Left ventricle myocardium superior (tissue), 1 donor: ENCODE measurements at places on chromosomes 4 and X. TPM values are rescaled to one million over a fixed set of nuclear protein-coding genes. Genes with fewer than 3 reads are reported as not detected.
A peak's percentile ranks its signal among the peaks of the same experiment; 100 is the strongest.

ZNF630 gene
- total RNA-seq, result 3.0 TPM

DNA sequence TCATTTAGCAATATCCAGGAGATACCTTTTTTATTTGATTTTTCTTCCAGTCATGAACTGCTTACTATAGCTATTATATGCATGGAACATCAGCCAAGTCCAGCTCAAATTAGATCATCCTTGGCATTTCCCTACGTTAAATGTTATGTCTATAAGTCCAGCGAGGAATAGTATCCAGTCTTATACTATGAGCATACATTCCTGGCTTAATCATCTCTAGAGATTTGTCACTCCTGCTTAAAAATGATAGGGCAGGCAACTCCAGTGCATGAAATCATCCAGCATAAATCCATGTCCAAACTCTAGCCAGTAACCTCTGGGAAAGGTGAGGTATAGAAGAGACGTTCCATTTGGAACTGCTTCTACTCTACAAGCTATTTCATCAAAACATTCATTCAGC is 126.7 kb upstream of the VCX2 start:
- no peak for DNase-seq

- no peak for DNase-seq
These were observed 20.0 kb downstream of the MORF4L2 start for GRCh38 chrX:103666202-103667107.

- DNase-seq, result no peak
These were observed 15.7 kb downstream of the HAUS3 start for GRCh38 chr4:2226261-2226660.

DNA sequence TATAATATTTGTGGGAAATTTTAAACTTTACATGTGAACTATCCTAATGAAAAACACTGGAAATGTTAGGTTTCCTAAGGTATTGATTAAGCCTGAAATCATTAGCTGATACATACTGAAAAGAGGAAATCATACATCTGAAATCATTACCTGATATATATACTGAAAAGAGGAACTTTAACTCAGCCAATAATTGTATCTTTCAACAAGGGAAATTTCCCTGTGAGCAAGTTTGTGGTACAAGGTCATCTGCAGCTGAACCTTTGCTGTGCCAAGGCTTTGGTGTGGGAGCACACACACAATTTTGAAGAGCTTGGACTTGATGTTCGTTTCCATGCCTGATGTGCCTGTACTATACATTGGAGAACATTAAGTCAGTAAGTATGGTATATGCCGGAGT is 131.9 kb upstream of the USP9X start:
- DNase-seq, result no peak

GRCh38 chr4:47465004-47465403 is 1.5 kb upstream of the COMMD8 start:
- no peak for DNase-seq

DNA sequence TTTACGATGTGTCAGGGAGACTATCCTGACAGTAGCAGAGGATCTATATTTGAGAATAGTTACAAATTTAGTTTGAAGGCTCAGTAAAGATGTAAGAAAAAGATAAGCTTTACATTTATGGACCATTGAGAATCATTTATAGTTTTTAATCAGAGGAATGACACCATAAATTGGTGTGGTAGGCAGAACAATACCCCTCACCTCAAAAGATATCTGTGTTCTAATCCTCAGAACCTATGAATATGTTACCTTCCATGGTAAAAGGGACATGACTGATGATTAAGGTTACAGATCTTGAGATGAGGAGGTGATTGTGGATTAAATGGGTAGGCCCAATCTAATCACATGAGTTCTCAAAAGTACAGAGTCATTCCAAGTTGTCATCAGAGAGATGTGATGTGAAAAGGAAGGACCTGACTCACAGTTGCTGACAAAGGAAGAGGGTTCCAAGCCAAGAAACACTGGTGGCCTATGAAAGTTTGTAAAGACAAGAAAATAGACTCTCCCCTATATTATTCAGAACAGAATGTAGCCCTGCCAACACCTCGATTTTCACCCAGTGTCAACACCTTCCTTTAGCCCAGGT is 27.0 kb downstream of the EREG start:
- DNase-seq, result no peak

DNA sequence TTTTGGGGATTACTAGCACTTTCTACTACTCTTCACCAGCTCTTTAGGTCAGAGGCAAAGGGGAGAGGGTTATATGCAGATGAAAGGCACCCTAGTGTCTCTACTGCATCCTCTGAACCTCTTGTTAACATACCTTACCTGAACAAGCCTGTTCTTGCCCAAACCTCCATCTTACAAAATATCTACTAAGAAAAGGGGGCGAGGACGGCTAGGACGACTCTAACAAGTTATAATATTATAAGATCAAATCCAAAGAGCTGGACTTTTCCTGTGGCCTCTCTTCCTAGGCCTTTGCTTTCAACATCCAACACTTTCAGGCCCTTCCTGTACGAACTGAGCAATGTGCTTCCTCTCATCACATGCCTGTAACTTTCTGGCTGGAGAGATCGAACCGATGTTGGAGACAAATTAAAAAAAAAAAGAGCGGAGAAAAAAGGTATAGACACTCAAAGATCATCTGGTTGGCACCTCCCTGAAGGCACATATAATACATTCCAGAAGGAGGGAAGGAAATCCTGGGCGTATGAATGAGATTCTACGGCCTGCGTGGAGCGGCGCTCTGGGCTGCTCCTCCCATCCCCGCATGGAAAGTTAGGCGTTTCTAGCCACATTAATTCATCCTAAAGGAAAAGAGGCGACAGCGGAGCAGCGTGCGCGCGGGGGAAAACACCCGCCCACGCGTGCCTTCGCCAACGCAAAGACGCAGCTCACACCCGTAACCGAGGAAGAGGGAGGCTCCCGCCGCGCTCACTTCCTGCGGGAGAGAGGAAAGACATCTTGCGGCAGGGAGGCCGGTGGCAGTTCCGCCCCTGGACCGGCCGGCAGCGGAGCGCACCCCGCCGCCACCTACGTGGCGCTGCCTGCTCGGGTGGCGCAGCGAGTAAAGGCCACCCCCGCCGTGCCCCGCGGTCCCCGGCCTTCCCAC is 808 bp downstream of the PRDM5 start:
- DNase-seq, result peak; percentile 85

DNA sequence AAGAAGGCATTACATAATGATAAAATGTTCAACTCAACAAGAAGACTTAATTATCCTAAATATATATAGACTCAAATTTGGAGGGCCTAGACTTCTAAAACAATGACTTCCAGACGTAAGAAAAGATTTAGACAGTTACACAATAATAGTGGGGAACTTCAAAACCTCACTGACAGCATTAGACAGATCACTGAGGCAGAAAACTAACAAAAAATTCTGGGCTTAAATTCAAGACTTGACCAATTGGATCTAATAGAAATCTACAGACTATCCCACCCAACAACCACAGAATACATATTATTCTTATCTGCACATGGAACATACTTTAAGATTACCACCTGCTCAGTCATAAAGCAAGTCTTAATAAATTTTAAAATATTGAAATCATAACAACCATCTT is 93.3 kb upstream of the ARSJ start:
- no peak for DNase-seq
